NCI-H1694 (cell line): ENCODE measurements at places on chromosomes 5 and 9.

GRCh38 chr9:137109250-137110146, 5.0 kb downstream of the DPP7 start:
- DNase-seq, result no peak

- no peak for DNase-seq
Measured at GRCh38 chr9:1049641-1050040, 516 bp upstream of the DMRT2 start.

DNA sequence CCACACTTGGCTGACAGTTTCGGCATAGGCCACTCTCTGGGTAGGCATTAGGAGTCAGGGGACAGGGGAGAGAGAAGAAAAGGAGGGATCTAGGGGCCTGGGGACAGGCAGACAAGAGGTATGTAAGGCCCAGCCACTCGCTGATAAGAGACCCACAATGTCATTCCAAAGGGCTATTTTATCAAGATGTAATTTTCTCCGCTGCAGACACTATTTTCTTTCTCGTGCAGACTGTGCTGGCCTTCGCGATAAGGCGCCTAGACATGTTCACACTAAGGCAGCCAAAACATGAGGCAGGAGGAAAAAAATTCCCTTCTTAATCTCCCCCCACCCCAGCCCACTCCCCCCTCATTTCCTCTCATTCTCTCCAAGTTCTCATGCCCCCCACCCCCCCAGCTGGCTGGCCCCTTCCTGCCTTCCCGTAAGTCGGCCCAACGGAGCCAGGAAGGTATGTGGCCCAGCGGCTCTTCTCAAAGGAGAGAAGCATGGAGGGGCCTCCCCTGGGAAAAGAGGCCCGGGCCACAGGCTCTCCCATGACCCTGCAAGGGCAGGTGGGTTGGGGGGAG, 44.9 kb upstream of the SYNPO start:
- no peak for DNase-seq

DNA sequence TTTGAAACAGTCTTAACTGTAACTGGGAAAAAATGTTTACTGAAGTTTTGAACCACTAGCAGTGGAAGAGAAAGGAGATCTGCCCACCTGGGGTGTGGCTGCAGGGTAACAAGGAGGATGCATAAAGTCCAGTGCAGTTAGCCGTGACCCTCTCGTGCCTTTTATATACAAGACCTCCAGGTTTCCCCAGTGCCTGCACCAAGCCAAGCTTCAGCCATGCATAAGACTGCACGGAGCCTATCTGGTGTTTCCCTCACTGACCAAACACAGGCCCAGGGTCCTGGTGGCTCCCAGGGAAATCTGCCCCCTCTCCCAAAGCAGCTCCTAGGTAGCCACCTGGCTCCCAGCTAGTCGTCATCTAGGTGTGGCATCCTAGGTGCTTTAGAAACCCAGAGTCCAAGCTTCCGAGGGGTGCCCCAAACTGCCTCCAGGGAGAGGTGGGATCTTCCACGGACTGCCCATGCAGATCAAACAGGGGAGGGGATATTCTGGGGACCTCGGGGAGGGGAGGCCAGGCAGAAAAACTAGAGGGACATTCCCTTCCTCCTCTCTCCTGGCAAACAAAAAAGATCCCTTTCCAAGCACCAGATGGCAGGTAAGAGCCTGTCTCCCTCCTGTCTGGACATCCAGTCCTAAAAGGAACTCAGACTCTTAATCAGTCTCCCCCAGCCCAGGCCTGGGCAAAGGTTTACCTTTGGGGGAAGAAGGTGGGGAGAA, 2.7 kb downstream of the SHB start:
- DNase-seq, result no peak

GRCh38 chr9:129284607-129285291, 106.7 kb upstream of the IER5L start:
- DNase-seq, result no peak

GRCh38 chr5:88364991-88365390, 96.3 kb upstream of the TMEM161B start:
- DNase-seq, result no peak

- DNase-seq, result peak; percentile 24
Measured at GRCh38 chr9:127869310-127870152, 7.9 kb downstream of the AK1 start.

- no peak for DNase-seq
Measured at GRCh38 chr5:78837836-78838235, 147.3 kb downstream of the ARSB start.

- DNase-seq, result no peak
Measured at GRCh38 chr5:39216631-39217030, 2.7 kb downstream of the FYB1 start.

- no peak for DNase-seq
Measured at GRCh38 chr5:80793354-80793753, 138.6 kb upstream of the DHFR start.

GRCh38 chr5:42555797-42556196, 132.6 kb downstream of the GHR start:
- DNase-seq, result no peak

DNA sequence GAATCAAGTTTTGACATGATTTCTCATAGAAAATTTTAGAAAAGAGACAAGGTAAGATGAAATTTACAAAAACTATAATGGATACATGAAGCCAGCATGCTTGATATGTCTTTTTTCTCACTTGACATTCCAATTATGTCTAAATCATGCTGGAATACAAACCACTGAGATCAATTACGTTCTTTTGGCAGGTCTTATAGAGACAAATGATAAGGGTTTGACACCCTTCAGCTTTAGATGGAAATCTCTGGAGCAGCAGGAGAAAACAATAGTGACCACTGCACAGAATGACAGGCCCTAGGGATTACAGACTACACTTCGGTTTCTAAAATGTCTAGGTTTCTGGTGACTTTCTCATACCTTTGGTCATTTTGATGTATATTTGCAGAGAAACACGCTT, 342.9 kb downstream of the TRPM3 start:
- DNase-seq, result no peak

GRCh38 chr5:140013536-140013935, 29.6 kb downstream of the NRG2 start:
- no peak for DNase-seq

DNA sequence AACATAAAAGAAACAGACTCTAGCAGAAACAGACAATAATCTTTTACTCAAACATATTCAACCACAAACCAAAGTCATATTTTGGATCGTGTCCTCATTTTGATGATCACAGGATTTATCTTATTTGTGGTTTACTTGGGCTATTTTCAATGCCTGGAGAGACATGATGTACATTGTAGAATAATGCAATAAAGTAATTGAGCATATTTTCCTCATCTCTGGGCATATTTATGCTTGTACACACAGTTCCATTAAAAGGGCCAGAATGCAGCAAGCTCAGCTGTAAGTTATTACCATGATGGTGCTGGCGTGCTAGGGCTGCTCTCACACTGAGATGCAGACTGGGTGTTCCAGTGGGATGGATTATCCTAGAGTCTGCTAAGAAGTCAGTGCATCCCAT, 456.7 kb downstream of the TLE4 start:
- DNase-seq, result no peak

DNA sequence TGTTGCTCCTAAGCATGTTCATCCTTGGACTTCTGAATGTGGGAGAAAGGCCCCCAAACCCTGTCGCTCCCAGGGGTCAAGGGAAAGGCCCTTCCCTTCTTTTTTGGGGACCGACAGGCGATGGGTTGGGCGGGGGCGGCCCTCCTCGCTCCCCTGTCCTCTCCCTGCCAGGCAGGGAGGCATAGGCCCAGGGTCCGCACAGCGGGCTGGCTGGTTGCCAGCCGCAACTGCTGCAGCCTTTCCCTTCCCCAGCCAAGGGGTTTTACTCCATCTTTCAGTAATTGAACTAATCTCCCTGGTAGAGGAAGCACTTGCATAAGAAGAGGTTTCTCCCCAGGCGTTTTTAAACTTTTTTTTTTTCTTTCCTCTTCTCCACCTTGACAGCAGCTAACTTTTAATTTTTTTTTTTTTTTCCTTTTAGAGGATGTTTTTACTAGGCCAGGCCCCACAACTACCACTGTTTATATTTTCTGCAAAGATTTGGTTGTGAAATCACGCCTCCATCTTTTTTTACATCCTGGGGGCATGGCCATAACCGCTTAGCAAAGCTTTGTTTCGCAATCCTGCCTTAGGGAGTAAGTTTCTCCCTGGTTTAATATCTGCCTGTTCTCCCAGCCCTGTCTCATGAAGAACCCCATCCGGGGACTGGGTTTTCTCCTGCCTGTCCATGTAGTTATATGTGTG, 216.9 kb upstream of the ZNF608 start:
- no peak for DNase-seq

DNA sequence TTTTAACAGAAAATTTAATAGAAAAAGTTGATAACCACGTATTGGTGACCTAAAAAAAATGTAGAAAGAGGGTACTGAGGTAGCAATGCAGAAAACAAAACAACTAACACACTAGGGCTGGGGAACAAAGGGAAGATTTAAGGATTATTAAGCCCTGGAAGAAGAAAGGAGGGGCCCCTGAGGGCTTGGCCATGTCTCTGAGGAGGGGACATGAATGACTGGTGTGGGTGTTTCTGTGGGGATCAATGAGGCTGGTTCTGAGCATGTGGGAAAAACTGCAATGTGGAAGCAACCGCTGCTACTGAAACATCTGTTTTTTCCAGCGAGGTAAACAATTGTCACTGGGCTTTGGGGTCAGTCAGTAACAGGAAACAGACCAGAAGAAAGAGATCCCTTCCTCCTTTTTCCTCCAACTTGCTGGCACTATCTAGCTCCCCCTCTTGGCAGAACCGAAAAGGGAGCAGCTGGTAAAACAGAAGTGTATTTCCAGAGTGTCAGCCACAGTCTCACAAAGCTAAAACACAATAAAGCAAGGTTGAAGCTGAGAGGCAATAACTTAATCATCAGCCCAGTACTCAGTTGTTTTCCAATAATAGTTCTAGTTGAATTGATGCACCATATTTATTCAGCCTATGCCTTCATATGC, 48.3 kb downstream of the ATPSCKMT start:
- DNase-seq, result no peak

GRCh38 chr9:76424491-76424890, 30.3 kb upstream of the RFK start:
- no peak for DNase-seq
